Spleen (tissue), 13 donors: ENCODE measurements at places on chromosomes 16 and 17. TPM values are rescaled to one million over a fixed set of nuclear protein-coding genes. Genes with fewer than 3 reads are reported as not detected.

The CYGB gene
- 8.9 TPM for total RNA-seq

The C16orf54 gene
- 40.5 TPM for total RNA-seq

GRCh38 chr17:38761612-38762011 is 9.1 kb downstream of the PSMB3 start:
- H3K4me3 ChIP-seq, result no peak overlapping the region
- peak; percentile 57 for DNase-seq
- no peaks in the 10 kb centered on the region for H3K27me3 ChIP-seq
- H3K36me3 ChIP-seq, result peaks cover 9% of the 10 kb centered on the region
- H3K27ac ChIP-seq, result no peak overlapping the region

The CCDC154 gene
- 3.6 TPM for total RNA-seq

The IL34 gene
- 89.2 TPM for total RNA-seq

DNA sequence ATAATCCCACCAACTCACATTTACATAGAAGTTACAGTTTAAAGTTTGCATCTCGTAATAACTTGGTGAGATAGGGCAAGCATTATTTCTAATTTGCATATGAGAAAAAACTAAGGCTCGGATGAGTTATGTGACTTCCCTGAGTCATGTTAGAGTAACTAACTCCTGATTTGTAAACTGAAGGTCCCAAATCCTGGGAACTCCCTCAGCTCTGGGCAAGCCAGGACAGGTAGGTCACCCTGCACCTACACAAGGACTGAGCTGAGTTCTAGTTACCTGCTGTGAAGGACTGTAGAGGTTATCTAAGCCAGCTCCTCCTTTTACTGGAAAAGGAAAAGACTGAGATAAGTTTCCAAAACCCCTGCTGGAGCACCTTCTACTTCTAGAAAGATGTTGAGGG is 92.1 kb upstream of the HLF start:
- no peaks in the 10 kb centered on the region for H3K36me3 ChIP-seq
- no peak overlapping the region for H3K27ac ChIP-seq
- DNase-seq, result no peak
- no peaks in the 10 kb centered on the region for H3K27me3 ChIP-seq
- H3K4me3 ChIP-seq, result no peak overlapping the region
- H3K4me1 ChIP-seq, result no peaks in the 10 kb centered on the region

- H3K4me1 ChIP-seq, result no peaks in the 10 kb centered on the region
Measured at GRCh38 chr16:77172951-77173350, 18.0 kb upstream of the MON1B start.
